ENCODE measurements at places on chromosomes 5 and 9.

DNA sequence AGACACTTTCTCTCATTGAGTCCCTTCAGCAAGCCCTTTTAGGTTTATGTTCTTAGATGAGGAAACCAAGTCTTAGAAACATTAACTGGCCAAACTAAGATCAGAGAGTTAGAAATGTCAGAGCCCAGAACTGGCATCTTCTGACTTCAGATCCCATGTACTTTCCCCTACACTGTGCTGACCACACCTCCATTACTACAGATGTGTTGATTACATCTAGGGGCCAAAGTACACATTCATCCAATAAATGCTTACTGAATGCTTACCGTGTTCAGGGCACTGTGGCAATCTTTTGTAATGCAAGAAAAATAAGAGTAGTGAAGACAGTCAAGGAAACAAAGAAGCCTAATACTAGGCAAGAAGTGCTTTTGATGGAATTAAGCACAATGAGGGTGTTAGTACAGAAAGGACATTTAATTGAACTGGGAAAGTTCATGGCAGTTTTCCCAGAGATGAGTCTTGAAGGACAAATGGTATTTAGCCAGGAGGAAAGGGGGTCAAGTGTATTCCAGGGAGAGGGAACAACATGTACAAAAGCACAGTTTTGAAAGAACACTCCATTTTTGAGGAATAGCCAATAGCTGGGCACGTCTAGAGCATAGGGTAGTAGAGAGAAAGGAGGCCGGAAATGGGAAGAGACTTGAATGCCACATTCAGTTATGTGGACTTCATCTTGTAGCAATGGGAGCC, 89.7 kb upstream of the CDKN2B start:
- no peak for DNase-seq

DNA sequence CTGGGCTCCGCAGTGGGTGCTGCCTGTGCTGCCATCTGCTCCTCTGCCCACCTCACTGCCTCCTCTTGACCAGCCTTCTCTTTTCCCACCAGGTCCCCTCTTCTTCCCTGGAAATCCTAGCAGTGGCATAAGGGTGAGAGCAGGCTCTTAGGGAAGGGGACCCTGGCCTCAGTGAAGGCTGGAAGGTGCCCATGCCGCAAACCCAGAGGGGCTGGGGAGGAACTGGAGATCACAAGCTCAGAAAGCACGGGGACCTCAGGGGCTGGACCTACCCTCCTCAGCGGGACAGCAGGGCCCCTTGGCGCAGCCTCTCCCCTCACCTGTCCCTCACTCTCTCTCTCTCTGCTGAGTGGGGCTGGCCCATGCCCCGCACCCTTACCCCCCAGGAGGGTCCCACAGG, 144.4 kb upstream of the IRX2 start:
- no peak for DNase-seq

GRCh38 chr5:79697222-79698170, 7.9 kb downstream of the CMYA5 start:
- no peak for DNase-seq

GRCh38 chr9:8205576-8205975, 406.0 kb upstream of the DMAC1 start:
- no peak for DNase-seq

- peak; percentile 74 for DNase-seq
These were observed 9.3 kb upstream of the ZDHHC12 start for GRCh38 chr9:128733256-128733655.

GRCh38 chr5:171720086-171720485, 65.5 kb upstream of the SMIM23 start:
- no peak for DNase-seq

DNA sequence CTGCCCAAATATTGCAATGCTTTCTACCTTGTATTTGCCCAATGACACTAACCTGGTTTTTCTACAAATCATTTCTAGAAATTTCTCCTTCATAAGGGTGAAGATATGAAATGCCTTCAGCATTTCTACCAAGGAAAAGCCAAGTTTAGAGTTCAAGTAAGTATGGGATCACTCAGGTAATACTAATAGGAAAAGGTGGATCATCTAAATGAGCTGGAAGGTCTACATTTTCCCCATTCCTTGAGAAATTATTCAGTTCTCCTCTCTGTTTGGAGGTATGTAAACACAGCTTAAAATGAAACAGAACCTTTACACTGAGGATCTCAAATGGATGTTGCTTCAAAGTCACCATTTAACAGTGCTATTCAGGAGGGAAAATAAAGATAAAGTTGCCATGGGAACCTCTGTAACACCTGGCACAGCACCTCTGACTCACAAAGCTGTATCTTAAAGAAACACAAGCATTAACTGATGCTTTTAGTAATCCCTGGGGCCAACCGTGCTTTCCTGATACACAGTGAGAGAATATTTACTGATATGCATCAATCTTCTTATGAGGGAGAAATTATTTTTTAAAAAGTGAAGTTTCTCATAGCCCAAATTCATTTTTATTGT, 161.3 kb downstream of the DRD1 start:
- DNase-seq: no peak

DNA sequence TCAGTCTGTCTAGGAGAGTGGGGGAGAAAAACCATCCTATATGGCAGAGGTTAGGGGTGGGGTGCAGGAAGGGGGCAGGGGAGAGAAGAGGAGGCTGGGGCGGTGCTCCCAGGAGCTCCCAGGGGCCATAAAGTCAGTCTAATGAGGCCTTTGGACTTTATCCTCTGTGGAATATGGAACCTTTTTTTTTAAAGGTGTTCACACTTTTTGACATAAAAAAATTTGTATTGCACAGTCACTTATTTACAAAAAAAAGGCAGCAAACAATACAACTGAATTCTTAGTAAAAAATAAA, 51.9 kb upstream of the SYNPO start:
- DNase-seq: no peak

- no peak for DNase-seq
These were observed 4.6 kb upstream of the PTGDS start for GRCh38 chr9:136972743-136973142.

- no peak for DNase-seq
These were observed 1.7 kb upstream of the PTGDS start for GRCh38 chr9:136975644-136976043.

DNA sequence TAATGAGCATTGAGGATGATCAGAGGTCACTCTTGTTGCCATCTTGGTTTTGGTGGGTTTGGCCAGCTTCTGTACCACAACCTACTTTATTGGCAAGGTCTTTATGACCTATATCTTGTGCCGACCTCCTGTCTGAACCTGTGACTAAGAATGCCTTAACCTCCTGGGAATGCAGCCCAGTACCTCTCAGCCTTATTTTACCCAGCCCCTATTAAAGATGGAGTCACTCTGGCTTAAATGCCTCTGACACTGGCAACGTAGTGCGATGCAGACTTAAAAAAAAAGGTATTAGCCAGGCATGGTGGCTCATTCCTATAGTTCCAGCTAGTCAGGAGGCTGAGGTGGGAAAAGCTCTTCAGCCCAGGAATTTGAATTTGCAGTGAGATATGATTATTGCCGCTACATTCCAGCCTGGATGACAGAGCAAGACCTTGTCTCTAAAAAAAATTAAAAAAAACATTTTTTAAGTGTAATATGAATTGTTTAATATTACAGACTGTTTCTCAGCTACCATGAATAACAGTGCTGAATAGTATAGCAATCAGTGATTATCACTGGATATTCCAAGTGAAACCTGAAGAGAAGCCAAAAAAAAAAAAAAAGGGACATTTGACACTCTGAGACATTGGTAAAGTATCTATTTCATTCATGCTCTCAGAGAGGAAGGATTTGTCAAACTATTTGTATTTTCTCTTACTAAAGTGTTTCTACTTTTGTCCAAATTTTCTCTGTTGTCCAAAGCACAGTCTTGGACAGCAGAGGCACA, 18.3 kb upstream of the STOM start:
- DNase-seq: no peak

DNA sequence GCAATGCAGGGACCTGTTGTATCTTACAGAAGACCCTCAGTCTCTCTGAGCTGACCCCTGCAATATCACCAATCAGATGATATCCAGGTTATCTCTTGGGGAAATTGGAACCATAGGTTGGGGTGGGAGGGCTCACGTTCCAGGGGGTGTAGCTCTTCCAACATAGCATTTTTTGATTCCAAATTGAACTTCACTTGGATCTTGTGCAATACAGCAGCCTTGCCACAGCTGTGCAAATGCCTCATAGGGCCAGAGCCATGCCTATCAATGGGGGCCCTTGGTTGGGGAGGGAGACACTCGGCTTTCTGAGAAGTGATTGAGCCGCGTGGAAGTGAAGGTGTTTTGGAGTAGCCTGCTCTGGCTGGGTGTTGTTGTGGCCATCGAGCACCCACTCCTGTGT, 117.2 kb upstream of the PITX1 start:
- DNase-seq: no peak

GRCh38 chr9:4413856-4414255, 76.4 kb upstream of the SLC1A1 start:
- no peak for DNase-seq

All from HFF-Myc (cell line).